ENCODE measurements at places on chromosomes 2 and 18. TPM values are rescaled to one million over a fixed set of nuclear protein-coding genes. Genes with fewer than 3 reads are reported as not detected.

GRCh38 chr18:45782662-45783061 lies 42.8 kb upstream of the SIGLEC15 start:
- DNase-seq, result no peak

DNA sequence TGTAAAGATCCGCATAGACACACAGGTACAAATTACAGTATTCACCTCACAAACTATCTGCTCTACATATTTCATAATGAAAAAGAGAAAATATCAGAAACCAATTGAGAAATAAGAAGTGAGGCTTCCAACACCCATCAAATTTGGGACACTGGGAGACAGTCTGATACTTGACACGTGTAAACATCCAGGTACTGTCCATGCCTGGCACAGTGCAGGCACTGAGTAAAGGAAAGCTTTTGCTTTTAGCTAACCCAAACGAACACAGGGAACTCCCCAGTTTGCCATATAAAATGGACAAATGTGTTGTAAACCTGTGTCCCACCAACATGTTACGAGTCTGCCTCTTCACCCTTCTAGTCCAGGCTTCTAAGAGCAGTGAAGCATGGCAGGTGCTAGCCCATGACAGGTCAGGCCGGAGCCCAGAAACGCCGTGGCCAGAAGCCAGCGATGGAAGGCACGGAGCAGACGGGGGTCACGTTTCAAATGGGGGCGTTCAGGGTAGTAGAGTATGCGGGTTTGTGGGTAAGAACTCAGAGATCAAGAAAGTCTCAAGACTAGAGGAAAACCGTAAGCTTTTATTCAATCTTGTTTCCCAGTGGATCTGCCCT lies 27.0 kb downstream of the CDH2 start:
- DNase-seq, result no peak

DNA sequence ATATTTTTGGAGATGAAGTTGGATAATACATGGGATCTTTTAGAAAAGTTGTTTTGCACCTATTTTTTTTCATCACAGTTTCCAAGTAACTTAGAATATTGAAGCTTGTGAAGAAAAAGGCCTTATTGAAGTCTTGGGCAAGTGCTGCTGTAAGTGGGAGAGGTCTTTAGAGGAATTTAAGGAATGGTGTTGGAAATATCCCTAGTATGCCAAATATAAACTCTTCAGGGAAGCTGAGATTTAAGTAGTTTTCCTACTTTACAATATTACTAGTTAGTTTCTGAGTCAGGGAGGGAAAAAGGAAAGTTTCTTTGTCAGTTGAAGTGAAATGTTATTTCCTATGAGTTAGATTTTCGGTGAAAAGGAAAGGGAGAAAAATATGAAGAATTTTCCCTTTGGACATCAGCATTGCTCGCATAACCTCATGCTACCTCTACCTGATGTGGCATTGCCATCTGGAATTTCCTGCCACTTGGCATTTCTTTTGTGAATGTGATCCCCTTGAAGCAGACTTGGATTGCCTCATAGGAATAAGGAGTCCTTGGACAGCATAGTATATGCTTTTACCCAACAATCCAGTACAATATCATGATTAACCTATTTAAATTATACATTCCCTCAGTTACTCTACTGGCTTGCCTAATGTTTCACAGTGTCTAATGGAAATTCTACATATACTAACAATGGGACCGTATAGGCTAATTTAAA lies 12.1 kb downstream of the PLEKHH2 start:
- no peak for DNase-seq

Gene HDLBP
- total RNA-seq, result 569 TPM

Gene RAB6D
- not detected for total RNA-seq

Gene IGFBP5
- not detected for total RNA-seq

DNA sequence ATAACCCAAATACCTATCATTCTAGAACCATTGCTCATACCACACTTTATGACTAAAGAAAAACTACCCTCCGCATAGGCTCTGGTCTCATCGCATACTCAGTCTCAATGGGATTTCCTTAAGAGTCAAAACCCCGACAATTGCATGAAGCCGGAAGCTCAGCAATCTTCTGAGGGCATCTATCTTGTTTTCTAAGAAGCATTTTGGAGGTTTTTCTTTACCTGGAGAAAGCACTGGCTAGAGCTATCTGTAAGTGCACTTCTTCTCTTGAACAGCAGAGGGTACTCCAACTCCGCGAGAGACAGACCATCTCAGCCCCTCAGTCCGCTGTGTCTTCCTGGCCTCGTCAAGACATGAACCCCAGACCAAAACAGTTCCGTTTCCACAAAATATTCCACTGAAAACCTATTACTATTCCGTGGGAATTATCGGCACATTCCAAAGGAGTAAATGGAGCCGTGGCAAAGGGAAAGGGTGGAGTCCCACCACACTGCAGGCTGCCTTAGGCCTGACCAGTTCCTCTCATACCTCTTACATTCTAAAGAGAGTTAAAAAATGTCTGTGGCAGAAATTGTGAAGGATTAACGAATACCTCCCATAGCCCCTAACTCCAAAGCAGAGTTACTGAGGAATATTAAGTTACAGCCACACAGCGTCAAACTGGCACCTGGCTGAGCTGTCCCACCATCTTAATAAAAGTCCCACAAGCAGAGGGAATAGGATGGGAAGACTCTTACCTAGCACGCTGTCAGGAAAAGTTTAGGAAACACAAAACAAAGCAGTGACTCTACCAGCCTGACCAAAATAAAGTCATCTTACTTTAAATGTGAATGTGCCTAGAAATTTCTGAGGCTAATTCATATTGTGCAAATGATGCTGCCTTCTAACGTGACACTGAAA lies 325.6 kb upstream of the VRK2 start:
- peak; percentile 61 for DNase-seq

Gene UGT1A3
- total RNA-seq, result not detected

DNA sequence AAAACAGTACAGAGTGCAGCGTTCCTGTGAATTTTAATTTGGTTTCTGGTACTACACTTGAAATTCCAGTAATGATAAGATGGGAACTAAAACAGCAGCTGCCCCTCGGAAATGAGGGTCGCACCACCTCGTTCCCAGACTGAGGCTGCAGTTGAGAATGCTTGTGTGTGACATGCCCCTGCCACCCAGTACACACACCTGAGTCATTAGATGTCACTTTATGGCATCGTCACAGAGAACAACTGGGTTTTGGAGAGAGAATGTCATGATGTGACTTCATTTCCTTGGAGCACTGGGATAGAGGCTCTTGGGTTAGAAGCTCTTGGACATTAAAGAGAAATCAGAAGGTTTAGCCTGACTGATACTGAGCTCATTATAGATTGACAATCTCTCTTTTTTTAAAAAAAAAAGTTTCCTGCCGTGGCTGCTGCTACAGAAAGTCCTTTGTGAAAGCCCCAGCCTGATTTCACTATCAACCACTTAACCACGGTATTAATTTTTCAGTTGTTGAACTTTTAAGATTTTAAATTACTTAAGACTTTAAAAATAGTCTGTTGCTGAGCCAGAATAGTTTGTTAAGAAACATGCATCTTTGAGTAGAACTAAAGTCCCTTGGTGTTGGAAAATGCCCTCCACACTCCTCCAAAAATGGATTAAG lies 24.5 kb downstream of the BCL2L11 start:
- no peak for DNase-seq

DNA sequence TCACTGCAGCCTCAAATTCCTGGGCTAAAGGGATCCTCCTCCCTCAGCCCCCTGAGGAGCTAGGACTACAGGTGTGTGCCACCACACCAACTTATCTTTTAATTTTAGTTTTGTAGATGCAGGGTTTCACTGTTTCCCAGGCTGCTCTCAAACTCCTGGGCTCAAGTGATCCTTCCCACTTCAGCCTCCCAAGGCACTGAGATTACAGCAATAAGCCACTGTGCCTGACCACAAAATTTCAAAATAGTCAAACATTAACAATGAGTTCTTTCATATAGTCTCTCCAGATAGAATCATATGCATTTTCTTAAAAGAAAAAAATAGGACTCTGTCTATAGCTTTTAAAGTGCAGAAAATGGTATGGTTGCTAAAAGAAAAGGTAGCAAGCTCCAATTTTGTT lies 24.9 kb upstream of the PID1 start:
- DNase-seq, result no peak

- DNase-seq, result no peak
Measured at GRCh38 chr2:181255651-181256050, 201.5 kb upstream of the ITGA4 start.

Gene GCA
- total RNA-seq, result 10.7 TPM

Gene KIF3C
- 40.7 TPM for total RNA-seq

GRCh38 chr18:37483221-37483971 lies 82.2 kb downstream of the CELF4 start:
- DNase-seq, result peak; percentile 7

GRCh38 chr2:225027061-225027762 lies 15.1 kb downstream of the DOCK10 start:
- no peak for DNase-seq
